Thyroid gland (tissue), 4 donors: ENCODE measurements at places on chromosomes 6 and 20. TPM values are rescaled to one million over a fixed set of nuclear protein-coding genes. Genes with fewer than 3 reads are reported as not detected.

DNA sequence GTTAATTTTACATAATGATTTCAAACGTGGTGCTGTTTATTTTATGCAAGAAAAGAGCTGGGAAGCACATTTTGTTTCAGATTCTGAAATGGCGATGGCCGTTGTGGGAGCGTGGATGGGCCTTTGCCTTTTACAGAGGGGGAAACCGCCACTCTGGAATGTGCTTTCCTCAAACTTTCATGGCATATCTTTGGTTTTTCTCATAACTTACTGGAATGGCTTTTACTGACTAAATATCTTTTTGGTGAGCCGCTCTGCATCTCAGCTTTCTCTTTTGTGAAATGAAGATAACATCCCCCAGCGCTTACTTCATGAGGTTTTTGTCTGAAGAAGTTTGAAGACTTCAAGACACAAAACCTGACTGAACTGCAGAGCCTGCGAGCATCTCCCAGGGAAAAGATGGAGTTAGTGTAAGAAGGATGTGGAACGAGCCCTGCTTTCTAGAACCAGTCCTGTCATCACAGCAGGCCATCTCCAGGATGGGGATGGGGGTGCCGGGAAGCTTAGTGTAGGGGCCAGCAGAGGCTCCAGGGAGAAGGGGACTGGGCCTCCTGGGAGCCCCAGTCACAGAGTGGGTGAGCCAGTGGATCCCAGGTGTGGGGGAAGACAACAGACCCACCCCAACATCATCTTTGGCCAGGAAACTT is 61.8 kb upstream of the TIAM2 start:
- H3K4me3 ChIP-seq: no peak overlapping the region
- H3K36me3 ChIP-seq: no peaks in the 10 kb centered on the region
- no peak overlapping the region for H3K27ac ChIP-seq
- no peaks in the 10 kb centered on the region for H3K27me3 ChIP-seq

DNA sequence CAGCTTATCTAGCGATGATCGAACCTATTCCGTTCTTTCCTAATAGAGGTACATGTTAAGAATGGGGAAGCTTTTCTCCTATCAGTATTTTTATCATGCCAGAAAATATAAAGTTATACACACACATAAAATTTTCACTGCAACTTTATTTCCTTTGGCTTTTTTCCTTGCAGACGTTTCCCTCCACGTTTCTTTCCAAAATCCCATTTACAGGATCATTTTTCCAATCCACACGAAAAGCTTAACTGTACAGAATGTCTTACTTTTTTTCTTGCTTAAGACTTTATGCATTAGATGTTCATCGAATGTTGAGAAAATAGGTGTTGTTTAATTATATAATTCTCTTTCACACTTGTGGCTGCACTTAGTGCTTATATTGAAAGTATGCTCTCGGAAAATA is 62.9 kb upstream of the HDGFL1 start:
- no peak overlapping the region for H3K27ac ChIP-seq
- H3K4me3 ChIP-seq: no peak overlapping the region
- DNase-seq: no peak
- no peaks in the 10 kb centered on the region for H3K27me3 ChIP-seq

GRCh38 chr20:34475979-34476736 is 40.1 kb upstream of the DYNLRB1 start:
- H3K27ac ChIP-seq: peak overlapping the region; percentile 30
- peaks cover 16% of the 10 kb centered on the region for H3K4me1 ChIP-seq
- H3K4me3 ChIP-seq: no peak overlapping the region
- H3K36me3 ChIP-seq: peaks cover 15% of the 10 kb centered on the region
- no peaks in the 10 kb centered on the region for H3K27me3 ChIP-seq

Gene MLN
- not detected for total RNA-seq

DNA sequence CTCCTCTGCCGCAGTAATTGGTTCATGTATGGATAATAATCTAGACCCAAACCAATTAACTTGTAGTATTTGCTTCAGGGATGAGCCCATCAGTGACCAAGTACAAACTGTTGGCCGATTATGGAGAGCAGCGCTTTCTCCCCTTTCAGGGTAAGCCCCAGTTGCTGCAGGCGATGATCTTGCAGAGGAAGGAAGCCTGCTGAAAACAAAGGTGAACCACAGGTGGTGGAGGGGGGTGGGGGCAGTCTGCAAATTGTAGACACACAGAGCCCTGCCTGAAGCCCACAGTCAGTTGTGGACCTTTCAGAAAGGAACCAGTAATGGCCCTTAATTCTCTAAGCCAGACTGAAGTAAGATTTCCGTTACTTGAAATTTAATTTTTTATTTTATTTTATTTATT is 167.9 kb upstream of the JARID2 start:
- H3K4me1 ChIP-seq: no peaks in the 10 kb centered on the region
- no peak overlapping the region for H3K4me3 ChIP-seq
- H3K27ac ChIP-seq: no peak overlapping the region
- no peaks in the 10 kb centered on the region for H3K27me3 ChIP-seq
- H3K36me3 ChIP-seq: no peaks in the 10 kb centered on the region

Gene RNF217
- total RNA-seq: 32.1 TPM

GRCh38 chr6:105836379-105836778 is 249.8 kb upstream of the PRDM1 start:
- no peaks in the 10 kb centered on the region for H3K4me1 ChIP-seq
- H3K4me3 ChIP-seq: no peak overlapping the region
- no peaks in the 10 kb centered on the region for H3K27me3 ChIP-seq

Gene HINT3
- total RNA-seq: 27.6 TPM

DNA sequence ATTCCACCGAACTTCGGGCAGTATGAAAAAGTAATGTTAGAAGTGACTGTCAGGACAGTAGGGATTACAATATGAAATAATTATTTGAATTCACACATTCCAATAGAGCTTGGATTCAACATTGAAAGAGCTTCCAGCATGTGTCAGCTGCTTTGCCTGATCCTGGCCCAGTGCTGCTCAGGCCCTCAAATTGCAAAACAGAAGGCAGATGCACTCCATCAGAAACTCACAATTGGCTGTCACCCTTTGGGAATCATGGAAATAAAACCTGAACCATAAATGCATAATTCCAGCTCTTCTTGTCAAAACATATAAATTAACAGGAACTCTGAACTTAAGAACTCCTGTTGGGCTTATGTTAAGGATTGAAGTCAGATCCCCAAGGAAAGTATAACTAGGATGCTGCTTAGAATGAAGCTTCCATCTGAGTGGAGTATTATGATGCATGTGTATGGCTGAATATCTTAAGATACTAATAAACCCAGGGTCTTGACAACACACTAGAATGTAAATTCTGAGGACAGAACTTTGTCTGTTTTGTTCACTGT is 1.8 kb upstream of the NDUFAF4 start:
- H3K27me3 ChIP-seq: no peaks in the 10 kb centered on the region
- H3K4me1 ChIP-seq: peaks cover 7% of the 10 kb centered on the region
- no peak overlapping the region for H3K27ac ChIP-seq
- peaks cover under 1% of the 10 kb centered on the region for H3K36me3 ChIP-seq
- no peak for DNase-seq

- no peak for DNase-seq
- no peaks in the 10 kb centered on the region for H3K4me1 ChIP-seq
- no peaks in the 10 kb centered on the region for H3K27me3 ChIP-seq
- H3K4me3 ChIP-seq: no peak overlapping the region
Observed at GRCh38 chr20:19699180-19699971, 58.7 kb upstream of the RIN2 start.

DNA sequence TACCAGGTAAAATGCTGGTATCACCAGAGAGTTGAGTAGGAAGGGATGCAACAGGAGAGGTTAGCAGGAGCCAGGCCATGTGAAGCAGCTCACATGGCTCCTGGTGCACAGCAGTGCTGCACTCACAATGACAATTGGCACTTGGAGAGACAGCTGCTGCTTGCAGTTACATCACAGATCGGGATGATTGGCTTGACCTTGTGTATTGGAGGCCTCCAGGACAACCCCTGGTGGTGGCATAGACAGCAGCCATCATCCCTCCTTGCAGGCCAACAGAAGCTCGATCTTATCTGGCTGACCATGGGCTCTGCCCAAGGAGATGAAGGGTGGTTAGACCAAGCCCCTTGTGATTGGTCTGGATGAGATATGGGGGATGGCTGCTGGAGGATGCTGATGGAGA is 73.0 kb downstream of the EYA2 start:
- peak overlapping the region; percentile 90 for H3K27ac ChIP-seq
- no peak for DNase-seq
- H3K27me3 ChIP-seq: no peaks in the 10 kb centered on the region
- no peak overlapping the region for H3K4me3 ChIP-seq

DNA sequence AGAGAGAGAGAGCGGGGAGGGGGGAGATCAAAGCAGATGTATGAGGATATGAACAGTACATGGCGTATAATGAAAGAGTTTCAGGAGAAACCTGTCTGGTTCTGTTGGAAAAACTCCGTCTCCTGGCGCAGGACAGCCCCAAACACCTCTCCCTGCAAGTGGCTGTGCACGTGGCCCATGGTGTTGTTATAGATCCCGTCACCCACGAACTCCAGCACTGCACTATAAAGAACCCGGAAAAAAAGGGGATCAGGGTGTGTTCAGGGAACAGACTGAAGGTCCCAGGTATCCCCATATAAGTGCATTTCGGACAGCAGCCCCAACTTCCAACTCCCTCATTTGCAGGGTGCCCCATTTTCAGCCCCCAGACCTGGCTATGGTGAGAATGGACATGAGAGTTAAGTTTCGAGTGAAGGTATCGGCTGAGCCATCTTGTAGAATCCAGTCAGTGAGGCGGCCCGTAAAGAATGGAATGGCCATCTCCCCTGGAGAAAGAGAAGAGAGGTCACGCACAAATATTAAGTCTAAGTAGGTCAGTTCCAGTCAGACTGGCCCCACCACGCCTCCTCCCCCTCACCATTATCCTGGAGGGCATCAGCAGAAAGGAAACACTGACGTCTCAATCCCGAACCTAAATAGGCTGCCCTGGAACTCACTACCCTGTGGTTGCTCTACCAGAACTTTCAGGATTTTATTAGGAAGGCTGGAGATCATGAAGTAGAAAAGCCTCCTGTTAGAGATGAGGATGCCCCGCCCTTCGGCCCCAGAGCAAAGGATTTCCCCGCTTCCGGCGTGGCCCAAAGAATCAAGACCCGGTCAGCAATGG is 1.3 kb downstream of the TAP1 start:
- H3K4me3 ChIP-seq: peak overlapping the region; percentile 91
- H3K4me1 ChIP-seq: peaks cover 18% of the 10 kb centered on the region
- H3K27ac ChIP-seq: peak overlapping the region; percentile 93

DNA sequence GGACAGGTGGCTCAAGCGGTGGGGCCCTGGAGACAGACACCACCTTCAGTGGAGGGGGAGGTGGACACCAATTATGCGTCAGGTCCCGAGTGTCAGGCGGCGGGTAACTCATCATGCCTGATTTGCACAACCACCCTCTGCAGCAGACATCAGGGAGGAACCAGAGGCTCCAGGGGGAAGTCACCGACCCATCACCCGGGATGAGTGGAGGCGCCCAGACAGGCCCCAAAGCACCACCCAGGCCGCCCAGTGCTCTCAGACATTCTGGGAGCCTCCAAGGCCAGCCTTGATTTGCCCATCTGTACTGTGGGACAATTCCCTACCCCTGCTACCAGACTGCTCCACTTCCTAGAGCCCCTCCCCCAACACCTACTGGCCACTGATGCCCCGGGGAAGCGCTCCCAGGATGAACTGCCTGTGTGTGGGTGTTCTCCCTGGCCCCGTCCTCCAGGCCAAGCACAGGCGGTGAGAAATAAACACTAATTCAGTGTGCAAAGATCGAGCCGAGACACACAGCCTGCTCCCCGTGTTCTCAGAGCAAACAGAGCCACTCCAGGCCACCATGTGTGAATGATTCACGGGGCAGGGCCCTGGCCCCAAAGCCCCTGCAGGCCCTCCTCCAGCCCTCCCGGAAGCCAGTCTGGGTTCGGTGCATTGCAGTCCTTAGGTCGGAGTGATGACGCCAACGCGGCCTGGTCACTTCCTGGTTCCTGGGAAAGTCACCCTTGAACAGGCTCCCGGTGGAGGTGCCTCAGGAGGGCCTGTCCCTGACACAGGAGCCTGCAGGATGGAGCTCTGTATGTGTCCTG is 107.2 kb downstream of the ASXL1 start:
- peaks cover 9% of the 10 kb centered on the region for H3K4me1 ChIP-seq
- no peaks in the 10 kb centered on the region for H3K36me3 ChIP-seq
- no peak overlapping the region for H3K27ac ChIP-seq
